Amniotic stem cell (primary cell): ENCODE measurements at places on chromosomes 1 and 21.

DNA sequence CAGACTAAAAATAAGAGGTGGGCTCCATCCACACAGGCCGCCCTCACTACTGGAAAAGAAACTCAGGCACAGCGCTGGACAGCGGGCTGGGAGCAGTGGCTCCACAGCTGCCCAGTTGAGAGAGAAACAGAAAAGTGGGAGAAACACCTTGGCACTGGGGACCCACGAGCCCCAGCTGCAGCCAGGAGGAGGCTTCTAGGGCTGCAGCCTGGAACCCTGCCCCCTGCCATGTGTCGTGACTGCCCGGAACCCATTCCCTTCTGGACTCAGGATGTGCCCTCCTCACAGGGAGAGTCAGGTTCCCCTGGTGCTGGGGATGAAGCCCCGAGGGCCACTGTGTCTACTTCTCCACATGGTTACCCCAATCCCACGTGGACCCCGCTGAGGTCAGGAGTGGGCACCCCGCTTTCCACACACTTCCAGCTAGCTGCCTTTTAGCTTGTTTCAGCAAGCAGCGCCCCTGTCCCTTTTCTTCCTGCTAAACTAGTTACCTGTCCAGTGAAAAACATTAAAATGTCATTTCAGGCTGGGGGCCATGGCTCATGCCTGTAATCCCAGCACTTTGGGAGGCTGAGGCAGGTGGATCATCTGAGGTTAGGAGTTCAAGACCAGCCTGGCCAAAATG is 35.9 kb downstream of the PARP1 start:
- DNase-seq: no peak

GRCh38 chr1:2786329-2787162 is 14.9 kb downstream of the TTC34 start:
- DNase-seq: no peak

DNA sequence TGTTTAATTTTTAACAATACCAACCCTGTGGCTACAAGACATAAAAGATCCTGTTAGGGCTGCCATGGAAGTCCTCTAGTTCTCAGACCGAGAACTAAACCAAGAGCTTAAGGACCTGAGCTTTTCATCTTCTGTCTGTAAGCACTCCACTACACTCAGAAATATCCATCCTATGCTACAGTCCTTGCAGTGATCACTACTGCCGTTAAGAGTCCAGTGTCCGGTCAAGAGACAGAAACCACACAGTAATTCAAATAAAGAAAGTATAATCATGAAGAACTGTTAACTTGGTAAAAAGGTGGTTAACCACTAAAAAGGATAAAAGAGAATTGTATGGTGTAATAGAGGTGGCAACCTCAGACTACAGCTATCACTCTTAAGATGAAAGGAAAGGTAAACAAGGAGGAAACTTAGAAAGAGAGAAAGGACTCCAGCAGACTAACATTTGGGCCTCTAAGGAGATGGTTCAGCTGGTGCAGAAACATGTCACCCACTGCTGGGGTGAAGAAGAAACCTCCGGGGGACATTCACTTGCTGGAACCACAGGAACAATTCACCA is 22.1 kb upstream of the PRDX6 start:
- DNase-seq: no peak

GRCh38 chr1:15940110-15941043 is 35.5 kb downstream of the ZBTB17 start:
- no peak for DNase-seq

GRCh38 chr1:26483980-26484379 is 11.7 kb downstream of the HMGN2 start:
- DNase-seq: no peak

GRCh38 chr1:227661495-227661894 is 73.6 kb downstream of the JMJD4 start:
- DNase-seq: no peak

DNA sequence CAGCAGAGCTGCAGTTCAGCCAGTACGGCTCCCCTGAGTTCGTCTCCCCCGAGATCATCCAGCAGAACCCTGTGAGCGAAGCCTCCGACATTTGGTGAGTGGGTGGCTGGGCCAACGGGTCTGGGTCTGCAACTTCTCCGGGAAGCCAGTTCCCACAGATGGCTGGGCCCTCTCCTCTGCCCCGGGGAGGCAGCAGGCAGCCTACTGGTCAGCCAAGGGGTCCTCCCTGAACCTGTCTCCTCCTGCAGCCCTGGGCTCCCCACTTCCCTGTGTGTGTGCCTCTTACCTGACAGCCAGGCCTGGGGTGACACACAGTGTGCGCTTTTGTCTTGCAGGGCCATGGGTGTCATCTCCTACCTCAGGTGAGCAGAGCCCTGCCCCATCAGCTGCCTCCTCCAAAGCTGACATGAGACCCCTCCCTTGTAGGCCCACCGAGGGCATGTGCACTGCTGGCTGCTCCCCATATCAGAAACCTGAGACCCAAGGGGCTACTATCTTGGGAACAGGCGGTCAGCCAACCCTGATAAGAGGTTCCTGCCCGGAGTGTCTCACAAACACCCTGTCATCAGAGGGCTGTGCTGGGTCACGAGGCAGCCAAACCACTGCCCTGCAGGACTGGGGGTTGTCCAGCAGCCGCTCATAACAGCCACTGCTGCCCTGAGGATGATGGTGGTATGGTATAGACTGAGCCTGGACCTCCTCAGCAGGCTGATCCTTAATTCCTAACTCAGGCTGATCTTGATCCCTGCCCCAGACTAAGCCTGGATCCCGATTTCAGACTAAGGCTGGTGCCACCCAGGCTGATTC is 37.6 kb downstream of the TRIM11 start:
- DNase-seq: no peak

DNA sequence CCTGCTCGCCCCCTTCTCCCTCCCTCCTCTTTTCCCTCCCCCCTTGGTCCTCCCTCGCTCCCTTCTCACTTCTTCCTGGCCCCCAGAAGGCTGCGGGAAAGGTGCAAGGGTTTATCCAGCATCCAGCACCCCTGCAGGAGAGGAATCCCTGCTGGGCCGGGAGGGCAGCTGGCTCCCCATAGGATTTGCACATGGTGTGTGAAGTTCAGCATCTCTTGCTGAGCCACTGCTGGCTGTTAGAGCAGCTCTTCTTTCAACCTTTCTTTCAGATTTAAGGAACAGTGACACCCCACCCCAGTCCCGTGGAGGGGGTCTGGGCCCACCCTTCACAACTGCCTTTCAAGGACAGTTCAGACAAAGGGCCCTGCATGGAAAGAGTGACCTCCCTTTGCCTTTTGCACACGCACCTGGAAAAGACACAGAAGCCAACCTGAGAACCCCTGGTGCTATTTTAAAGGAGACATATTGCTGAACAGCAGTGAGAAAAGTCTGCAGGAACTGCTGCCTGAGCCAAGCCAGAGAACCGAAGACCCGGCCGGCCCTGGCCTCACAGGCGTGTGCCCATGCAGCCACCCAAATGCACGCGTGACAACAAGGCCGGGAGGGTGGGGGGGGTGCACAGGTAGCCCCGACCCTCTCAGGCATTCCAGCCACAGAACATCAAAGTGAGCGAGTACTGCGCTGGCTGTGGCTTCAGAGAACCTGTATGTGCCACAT is 66.6 kb downstream of the SLC37A1 start:
- DNase-seq: no peak

GRCh38 chr1:221634606-221635005 is 107.3 kb downstream of the DUSP10 start:
- DNase-seq: no peak

DNA sequence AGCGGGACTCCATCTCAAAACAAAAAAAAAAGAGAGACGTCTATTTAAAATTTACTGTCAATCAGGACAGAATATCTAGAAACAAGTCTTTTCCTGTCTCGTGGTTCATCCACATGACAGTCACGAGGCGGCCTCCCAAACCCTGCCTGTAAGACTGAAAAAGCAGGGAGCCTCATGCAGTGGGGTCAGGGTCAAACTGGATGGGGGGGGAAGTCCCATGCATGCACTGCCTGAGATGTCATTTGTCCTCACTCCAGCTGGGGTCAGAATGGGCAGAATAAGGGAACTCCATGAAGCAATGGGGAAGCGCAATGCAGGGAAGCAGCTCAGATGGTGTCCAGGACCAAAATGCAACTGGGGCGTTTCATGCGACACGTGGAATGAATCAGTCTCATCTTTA is 85.5 kb downstream of the PIK3CD start:
- no peak for DNase-seq

DNA sequence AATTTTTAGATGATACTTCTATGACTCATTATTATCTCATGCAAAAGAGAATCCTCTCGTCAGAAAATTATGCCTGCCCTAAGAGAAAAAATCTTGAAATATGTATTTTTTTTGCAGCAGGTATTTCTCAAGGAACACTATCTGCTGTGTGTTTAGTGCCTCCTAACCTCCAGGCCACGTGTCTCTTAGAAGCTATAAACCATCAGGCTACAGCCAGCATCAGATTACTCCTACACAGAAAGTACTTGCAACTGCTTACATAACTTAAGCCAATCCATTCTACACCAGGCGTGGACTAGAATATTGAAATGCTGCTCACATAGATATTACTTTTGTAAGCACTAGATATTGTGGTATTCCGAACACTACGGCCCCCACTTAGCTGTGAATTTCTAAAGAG is 933.4 kb downstream of the PLA2G4A start:
- DNase-seq: no peak

GRCh38 chr1:199752688-199753027 is 274.9 kb upstream of the NR5A2 start:
- no peak for DNase-seq

GRCh38 chr1:205613854-205614412 is 17.9 kb downstream of the ELK4 start:
- no peak for DNase-seq

- DNase-seq: no peak
Observed at GRCh38 chr1:187451238-187451637, 622.5 kb downstream of the PLA2G4A start.

DNA sequence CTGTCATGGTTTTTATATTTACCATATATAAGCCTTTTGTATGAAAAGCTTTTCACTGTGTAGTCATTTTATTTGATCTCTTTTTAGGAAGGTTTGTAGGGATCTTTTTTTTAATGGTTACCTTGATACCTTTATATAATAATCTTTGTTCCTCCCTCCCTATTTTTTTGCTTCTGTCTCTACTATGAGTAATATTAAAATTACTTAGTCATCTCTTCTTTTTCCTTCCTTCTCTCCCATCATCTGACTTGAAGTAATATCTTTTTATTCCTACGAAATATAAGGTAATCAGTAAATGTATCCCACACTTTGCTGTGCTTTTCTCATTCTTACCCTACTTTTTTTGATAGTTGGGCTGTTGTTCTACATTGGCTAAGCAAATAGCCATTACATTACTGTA is 161.4 kb downstream of the MAGI3 start:
- no peak for DNase-seq

DNA sequence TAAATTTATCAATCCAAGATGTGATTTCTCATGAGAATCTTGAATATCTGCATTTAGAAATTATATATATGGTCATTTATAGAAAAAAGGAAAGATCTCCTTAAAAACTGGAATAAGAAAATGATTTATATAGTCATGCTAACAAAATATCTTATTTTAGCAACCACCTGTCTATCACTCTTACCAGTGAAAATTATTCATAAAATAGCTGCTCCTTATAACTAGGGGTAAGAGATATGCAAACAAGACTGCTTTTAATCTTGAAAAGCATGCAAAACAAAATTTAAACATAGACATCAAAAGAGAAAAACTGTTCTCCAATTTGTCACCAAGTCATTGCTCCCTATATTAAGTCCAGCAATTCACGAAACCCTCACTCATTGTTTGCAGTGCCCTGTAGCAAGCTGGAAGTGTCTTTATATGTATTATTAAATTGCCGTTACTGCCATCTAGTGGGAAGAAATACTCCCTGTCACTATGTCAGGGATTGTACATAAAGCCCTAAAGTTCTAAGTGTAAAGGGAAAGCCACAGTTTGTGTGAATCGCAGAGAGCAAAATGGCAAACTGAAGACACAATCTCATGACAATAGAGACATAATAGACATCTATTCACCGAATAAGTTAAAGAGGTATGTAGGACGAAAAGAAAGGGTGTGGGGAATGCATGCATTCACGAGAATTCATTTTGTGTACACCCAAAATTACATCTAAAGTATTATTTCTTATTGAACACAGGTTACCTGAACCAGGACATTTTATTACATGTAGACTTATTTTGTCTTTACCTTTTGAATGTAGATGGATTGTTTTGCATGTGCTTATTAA is 600.5 kb downstream of the USP25 start:
- peak; percentile 50 for DNase-seq

DNA sequence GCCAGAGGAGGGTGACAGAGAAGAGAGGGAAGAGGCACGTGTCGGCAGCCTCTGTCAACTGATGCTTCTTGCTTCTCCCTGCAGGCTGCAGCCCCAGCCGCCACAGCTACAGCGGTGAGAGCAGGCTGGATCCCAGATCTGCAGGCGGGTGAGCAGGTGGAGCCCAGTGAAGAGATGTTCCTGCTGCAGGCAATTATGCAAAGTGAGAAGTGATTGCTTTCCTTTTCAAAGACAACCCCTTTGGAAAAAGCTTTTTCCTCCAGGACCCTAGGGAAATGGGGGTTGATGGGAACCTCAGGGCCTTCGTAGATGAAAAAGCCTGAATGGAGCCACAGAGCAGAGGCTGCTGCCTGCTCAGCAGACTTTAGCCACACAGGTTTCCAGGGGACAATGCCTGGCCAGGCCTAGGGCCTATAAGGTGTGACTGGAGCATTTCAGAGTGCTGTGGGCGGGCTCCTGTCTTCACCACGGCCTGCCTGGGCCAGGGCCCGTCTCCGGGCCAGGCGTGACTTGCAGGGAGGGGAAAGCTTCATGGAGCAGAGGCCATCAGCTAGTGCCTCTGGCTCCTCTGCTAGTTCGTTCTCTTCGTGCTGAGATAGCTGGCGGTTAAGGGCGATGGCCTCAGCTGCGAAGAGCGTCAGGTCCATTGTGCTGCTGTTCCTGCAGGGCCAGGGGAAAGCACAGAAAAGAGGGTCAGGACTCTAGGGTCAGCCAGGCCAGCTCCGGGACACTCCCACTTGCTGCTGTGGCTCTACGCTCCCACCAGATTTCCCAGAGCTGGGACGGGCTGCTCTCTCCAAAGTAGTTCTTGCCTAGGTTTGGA is 6.9 kb upstream of the KNCN start:
- DNase-seq: no peak

DNA sequence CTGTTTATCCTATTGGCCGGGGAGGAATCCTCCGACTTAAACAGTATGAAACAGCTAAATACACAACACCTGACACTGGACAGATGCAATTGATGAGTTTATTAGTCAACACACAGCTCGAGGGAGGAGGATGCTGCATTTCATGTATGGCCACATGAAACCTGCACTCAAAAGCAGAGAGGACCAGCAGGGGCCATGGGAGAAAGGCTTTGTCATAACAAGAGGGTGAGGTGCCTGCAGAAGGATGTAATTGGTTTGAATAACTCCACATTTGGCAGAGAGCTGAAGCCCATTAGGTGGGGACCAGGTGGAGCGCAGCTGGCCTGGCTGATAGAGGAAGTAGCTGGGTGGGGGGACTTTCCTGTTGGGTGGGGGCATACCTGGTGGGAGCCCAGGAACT is 599.1 kb downstream of the PTPRU start:
- DNase-seq: no peak

GRCh38 chr1:204835737-204836136 is 34.9 kb upstream of the NFASC start:
- DNase-seq: no peak

DNA sequence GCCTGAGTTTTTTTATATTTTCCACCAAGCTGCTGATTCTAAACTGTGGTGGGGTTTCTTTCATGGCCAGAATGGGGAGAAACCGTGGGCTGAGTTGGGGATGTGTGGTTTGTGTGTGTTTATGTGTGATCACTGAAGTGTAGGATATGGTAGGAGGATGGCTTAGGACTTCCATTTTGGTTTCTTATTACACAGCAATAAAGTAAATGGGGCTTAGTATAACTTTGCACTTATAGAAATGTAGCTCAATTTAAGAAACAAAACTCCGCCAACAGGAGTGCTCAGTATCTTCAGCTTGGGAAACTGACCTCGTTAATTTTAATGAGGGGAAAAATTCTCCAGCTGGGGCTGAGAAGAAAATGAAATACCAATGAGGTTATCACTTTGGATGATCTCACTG is 77.8 kb downstream of the PBX1 start:
- DNase-seq: no peak
